8988T (cell line): ENCODE measurements at places on chromosomes 4 and X.

DNA sequence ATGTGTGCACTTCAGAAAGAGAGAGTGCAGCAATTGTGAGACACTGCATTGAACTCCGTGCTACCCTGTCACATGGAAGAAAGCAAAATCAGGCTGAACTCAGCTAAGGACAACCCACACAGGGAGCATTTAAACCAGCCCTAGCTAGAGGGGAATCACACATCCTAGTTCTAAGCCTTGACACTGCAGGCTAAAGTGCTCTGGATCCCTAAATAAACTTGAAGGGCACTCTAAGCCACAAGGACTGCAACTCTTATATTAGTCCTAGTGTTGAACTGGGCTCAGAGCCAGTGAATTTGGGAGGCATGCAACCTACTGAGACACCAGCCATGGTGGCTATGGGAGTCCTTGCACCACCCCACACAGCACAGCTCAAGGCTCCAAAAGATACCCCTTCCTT lies 311.9 kb downstream of the OPHN1 start:
- DNase-seq = no peak

- no peak for DNase-seq
Measured at GRCh38 chr4:113700602-113701150, 60.9 kb downstream of the CAMK2D start.

GRCh38 chrX:44156726-44157125 lies 183.5 kb upstream of the NDP start:
- no peak for DNase-seq

- DNase-seq = no peak
Measured at GRCh38 chr4:69518538-69519198, 23.0 kb upstream of the UGT2B4 start.

- DNase-seq = no peak
Measured at GRCh38 chr4:140876615-140877364, 120.6 kb upstream of the TBC1D9 start.

DNA sequence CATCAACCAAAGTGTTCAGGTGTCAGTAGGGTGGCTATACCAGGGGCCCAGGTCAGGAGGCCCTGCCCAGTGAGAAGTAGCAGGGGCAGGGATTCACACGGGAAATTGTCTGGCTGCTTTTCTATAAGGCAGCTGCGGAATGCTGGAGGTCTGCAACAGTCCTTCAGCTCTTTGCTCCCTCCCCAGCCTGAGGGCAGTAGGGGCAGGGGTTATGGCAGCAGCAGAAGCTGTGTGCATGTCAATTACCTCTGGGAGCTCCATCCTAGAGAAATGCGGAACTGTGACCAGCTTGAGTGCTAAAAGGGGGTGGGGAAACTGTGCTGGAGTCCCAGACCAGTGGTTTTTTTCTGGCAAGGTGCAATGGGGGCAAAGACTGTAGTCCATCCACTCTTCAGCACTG lies 810.4 kb downstream of the PCDH7 start:
- no peak for DNase-seq

DNA sequence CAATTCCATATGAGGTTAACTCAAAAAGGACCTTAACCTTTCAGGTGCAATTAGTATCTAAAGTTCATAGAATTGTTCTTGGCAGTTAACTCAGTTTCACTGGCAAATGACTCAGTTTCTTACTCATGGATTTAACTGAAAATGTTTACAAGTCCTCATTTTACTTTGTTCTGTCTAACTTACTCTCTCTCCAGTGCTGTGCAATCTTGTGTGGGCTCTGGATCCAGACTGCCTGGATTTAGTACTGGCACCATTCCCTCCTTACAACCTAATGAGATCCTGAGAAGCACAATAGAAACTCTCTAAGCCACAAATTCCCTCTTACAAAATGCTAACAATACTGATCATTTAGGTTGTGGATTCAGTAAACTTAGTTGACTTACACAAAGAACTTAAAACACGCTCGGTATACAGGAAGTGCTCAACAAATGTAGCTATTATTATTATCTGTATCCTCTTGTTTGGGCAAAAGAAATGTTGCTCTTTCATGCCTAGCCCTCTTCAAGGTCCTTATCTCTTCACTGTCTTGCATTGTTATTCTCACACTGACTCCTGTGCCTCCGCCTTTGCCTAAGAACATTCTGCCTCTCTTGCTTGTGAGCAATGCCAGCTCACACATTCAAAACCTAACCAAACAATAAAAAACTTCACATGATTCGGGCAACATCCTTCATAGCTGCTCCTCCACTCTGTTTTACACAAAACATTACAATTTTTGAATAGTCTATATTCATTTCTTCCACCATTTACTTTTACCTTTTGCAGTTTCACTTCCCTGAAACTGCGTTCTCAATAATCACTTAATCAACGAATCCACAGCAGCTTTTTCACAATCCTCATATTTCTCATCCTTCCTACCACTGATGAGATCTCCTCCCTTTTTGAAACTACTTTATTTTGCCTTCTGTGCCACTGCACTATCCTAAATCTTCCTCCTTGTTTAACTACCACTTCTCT lies 91.8 kb downstream of the PDE5A start:
- DNase-seq = no peak

- no peak for DNase-seq
Measured at GRCh38 chr4:65437102-65437501, 233.2 kb downstream of the EPHA5 start.

DNA sequence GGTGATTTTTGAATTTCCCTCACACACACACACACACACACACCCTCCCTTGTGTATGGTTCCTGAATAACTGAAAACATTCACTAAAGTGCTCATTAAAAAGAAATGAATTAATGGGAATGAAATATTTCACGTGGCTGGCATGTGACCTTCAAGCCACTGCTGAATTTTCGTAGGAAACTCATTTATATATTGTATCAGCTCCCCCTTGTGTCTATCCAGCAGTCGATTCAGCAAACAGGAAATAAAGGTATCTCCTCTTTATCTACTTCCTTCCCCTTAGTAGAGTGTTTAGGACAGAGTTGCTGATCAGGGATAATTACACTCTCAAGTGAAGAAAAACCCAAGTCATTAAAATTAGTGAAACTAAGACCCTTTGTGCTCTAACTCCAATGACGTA lies 912.6 kb upstream of the LCORL start:
- DNase-seq = no peak

DNA sequence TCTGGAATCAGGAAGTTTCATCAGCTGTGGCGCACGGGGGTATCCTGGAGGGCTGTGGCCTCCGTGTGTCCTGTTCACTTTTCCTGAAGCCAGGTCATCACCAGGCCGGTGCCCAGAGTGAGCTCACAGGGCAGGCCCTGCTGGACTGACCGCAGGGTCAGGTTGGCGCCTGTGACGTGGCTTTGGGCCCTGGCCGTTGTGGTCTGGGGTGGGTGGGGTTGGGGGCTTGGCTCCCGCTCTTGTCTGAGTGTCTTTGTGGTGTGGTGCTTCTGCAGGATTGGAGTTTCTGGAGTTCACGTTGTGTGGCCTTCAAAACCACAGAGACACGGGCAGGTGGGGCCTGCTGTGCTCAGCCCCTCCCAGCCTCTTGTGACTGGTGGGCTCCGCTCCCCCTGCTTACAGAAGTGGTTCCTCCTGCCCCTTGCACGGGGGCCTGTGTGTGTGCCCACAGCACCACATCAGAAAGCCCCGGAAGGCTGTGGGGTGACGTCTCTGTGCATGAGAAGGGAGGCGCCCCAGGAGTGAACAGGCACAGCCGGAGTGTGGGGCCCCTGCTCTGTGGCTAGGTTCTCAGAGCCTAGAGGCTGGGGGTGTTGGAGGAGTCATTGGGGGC lies 9.5 kb downstream of the RGS12 start:
- no peak for DNase-seq

- no peak for DNase-seq
Measured at GRCh38 chr4:118869808-118870342, 18.8 kb upstream of the SYNPO2 start.

GRCh38 chr4:118776157-118776954 lies 59.6 kb downstream of the SEC24D start:
- DNase-seq = no peak

- no peak for DNase-seq
Measured at GRCh38 chr4:73803213-73803612, 33.3 kb upstream of the CXCL6 start.

GRCh38 chrX:53184836-53185235 lies 40.2 kb downstream of the KDM5C start:
- DNase-seq = no peak

DNA sequence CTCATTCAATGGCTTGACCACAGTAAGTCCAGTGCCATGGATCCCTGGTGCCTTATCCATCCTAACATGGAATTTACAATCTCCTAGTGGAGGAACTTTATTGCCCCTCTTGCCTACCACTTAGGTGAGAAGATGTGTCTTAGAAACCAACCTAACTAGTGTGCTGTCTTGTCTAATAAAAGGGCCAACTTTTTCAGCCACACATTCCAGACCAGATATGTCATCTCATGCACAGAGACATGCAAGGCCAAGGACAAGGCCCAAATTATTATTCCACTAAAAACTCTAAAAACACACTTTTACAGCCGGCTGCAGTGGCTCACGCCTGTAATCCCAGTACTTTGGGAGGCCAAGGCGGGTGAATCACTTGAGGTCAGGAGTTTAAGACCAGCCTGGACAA lies 10.6 kb upstream of the PRDX4 start:
- DNase-seq = no peak

- DNase-seq = no peak
Measured at GRCh38 chr4:792626-793092, 33.3 kb downstream of the CPLX1 start.

DNA sequence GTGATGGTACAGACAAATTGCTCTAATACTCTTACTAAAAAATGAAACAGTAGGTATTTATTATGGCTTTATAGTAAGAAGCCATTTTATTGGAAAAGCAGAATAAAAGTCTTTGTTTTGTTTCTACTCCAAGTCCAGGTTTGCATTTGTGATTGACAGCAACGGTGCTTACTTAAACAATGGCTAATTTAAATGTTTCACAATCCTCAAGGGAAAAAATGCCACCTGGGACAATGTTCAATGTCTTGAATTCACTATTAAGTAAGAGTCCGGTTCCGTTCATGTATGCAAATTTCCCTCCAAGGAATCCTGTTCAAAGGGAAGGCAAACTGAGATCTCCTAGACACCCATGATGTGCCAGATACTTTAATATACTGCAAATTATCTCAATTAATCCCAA lies 123.6 kb downstream of the RBM47 start:
- no peak for DNase-seq

- DNase-seq = no peak
Measured at GRCh38 chr4:24683116-24683515, 98.8 kb upstream of the DHX15 start.

DNA sequence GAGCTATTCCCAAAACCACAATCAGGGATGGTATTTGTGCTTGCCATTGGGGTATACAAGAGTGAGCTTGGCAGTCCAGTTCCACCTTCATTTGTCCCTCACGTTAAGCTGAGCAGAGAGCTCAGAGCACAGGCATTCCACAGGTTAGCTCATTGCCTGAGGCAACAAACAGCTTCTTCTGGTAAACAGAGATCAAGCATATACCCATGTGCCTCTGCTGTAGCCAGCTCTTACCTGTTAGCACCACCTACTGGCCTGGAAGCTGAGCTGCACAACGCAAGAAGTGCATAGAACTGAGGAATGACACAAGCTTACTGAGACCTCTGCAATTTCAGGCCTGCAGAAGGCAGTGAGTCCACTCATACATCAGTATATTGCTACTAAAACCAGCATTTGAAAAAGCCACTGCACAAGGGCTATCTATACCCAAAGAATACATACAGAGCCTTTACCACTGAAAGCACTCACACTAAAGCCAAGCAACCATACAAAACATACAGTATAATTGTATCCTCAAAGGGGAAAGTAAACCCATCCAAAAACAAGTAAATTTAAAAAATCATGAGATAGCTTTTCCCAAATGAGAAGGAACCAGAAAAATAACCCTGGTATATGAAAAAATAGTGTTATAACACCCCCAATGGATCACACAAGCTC lies 258.3 kb upstream of the GABRA2 start:
- DNase-seq = no peak

DNA sequence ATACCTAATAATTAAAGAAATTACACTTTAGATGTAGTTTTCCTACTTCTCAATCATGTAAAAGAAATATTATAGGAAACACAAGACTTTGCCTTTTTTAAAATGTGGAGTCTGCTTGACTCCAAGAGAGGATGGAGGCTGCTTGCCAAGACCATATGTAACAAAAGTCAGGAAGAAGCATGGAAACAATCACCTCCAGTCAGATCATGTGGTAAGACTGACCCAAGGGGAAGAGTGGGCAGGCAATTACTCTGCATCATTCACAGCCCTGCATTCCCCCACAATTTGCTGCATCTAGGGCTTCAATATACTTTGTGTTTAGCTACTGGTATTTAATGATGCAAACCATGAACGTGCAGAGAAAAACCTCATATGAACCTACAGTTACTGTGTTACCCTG lies 78.0 kb upstream of the RXFP1 start:
- no peak for DNase-seq

DNA sequence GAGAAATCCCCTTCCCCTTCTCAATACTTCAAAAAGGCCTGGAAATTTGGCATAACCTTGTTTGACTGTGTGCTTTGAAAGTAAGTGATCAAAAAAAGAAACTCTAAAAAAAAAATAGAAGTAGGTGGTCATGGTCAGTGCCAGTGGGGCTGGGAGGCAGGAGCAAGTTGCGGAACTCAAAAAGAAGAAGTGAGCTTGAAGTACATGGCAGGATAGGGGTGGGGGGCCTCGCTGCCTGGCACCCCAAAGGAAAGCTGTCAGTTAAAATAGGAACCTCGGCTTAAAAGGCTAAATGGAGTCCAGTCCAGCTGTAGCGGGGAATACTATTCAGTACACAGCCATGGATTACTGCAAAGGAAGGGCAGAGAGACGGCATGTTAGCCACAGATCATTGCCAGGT lies 12.2 kb upstream of the NKRF start:
- DNase-seq = no peak

GRCh38 chr4:81287101-81287500 lies 72.1 kb upstream of the PRKG2 start:
- DNase-seq = no peak

DNA sequence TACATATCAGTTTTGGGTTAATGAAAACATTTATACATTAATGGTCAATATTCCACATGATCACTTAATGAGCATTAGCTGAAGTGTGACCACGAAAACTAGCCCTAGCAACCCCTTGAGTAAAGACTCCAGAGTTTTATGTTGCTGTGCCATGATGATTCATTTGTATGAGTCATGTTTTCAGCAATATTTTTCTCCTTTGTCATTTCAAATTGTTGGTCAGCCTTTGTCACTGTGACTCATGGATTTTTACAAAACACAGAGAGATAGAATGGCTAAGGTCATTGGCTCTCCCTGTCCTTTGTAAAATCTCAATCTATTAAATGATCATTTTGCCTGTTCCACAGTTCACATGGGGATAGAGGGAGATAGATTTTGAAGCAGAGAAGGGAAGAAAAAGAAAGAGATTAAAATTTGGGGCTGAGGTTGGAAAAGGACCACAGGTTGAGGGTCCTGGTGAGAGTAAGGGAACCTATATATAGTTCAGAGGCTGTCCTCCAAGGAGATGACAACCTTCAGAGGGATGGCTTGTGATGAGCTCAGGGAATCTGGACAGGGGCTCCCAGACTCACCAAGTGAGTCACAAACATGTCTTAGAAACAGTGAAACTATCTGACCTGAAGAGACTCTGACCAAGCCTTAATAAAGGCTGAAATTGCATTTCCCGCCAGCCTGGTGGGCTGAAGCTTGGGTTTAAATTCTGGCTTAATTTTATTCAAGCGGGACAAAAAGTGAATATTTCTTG lies 25.6 kb downstream of the NR0B1 start:
- DNase-seq = no peak
